ENCODE measurements at places on chromosomes 7 and 10.

DNA sequence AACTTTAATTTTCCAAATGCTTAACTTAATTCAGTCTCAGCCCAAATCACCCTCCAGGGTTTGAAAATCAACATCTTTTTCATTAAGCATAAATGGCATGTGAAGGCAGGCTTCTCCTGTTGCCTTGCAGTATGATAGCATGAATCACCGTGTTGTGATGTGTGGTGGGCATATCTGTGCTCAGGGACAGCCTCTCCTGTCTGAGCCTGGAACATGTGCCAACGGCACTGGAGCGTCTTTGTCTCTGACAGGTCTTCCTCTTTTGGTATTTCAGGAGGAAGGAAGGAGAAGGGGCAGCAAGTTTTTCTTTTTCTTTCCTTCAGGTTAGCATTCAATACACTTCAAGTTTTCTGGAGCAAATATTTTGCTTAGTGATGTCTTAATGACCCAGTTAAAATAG lies 57.6 kb downstream of the LRGUK start:
- DNase-seq: no peak

DNA sequence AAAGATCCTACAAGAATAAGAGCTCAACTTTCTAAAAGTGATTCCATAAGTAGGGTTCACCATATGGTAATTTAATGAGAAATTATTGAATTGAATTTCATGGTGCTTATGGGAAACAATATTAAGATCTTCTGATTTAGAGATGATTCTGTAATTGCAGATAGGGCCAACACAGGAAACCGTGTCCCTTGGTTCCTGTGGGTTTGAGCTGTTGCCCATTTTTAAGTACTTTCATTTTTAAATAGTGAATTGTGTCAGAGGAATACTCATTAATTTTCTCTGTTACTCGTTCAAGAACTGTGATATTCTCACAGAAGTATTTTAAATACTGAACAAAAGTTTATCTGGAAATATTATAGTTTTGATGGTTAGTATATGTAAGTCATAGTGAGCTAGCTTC lies 129.2 kb downstream of the SRI start:
- no peak for DNase-seq

DNA sequence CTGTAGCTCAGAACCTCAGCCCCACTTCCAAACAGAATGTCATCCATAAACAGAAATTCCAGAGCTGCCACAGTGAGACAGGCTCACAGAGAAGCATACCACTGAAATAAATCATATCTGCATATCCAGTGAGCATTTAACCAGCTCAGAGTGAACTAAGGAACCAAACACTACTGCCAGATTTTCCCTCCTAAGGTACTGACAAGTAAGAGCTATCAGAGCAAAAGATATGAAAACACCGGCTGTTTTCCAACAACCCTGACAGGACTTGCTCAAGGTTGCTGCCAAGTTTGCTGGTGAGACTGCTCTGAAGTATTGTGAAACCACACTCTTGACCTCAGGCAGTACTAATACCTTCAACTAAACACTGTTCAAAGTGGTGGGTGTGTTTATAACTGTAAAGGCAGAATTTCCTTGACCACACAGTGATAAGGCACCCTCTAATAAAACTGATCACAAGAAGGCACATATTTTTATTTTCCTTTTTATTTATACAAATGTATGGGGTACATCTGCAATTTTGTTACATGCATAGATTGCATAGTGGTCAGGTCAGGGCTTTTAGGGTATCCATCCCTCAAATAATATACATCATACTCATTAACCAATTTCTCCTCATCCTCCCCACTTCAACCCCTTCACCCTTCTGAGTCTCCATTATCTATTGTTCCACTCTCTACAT lies 18.3 kb downstream of the SGMS1 start:
- DNase-seq: no peak

DNA sequence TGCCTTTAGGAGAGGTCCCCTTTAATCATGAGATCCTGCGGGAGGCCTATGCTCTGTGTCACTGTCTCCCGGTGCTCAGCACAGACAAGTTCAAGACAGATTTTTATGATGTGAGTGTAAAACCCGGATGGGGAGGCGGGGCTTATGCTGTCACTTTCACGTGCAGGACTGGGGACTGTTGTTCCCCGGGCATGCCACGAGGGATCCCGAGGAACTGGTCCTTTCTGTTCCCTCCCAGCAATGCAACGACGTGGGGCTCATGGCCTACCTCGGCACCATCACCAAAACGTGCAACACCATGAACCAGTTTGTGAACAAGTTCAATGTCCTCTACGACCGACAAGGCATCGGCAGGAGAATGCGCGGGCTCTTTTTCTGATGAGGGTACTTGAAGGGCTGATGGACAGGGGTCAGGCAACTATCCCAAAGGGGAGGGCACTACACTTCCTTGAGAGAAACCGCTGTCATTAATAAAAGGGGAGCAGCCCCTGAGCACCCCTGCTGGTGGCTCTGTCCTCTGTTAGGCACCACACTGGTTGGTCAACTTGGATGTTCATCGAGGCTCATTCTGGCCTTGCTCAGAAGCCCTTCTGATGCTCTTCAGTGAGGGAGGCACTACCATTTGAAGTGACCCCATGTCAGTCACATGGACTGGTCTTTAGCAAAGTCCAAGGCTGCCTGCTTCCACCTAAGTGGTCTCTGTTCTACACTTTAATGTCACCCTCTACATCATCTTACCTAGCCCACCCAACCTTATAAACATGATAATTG lies 2.8 kb downstream of the COPS6 start:
- DNase-seq: no peak

DNA sequence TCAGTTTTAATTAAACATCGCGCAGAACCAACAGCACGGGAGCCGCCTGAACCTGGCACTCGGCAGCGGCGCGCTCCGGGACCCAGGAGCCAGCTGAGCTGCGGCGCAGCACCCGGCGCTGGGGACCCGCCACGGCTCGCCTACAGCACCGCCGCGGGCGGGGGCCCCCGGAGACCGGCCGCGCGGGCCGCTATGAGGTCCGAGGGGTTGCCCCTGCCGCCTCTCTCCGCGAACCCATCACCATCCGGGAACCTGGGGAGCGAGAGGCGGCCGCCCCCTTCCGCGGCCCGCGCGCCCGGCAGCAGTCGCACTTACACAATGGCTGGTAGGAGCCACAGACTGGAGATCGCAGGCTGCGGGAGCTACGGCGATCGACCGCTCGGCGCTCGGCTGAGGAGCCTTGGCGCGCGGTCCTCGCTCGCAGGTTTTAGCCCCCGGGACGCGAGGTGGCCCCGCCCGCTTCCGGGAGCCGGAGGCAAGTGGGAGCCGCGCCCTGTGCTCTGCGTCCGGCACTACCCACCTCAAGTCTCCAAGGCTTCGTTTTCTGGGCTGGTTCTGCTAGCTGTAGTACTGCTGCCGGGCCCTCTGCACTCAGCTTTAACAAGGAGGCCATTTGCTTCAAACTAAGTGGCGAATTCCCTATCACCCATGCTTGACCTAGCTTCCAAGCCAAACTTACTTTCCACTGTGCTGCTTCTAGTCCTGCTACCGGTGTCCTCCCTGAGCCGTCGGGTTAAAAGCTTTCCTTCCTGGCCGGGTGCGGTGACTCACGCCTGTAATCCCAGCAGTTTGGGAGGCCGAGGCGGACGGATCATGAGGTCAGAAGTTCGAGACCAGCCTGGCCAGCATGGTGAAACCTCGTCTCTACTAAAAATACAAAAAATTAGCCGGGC lies at the start of gene TPK1:
TPK1 (minus strand) TSS at position 402 of the 893 bp plus-strand sequence. CDS start 451 bp downstream, outside the sequence.
- peak; percentile 94 for DNase-seq

GRCh38 chr7:130210181-130210935 lies 2.7 kb downstream of the SSMEM1 start:
- no peak for DNase-seq

- no peak for DNase-seq
Measured at GRCh38 chr7:108818742-108819141, 249.1 kb downstream of the DNAJB9 start.

DNA sequence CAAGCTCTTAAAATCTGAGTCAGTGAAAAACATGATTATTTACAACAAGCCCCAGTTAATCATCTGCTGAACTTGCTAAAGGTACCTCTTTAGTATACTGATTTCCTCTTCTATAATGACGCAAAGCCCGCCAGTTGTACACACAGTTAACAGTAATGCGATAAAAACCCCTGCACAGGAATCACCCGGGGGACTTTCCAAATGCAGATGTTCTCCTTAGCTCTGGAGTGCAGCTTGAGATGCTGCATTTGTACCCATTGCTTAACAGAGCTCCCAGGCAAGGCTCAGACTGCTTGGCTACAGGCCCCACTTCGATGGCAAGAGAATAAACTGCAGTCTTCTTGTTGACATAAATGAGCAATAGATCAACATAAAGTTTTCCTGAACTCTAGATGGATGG lies 279.6 kb upstream of the HGF start:
- peak; percentile 18 for DNase-seq
